Right ventricle myocardium inferior (tissue), 1 donor: ENCODE measurements at places on chromosomes 2 and 18.

DNA sequence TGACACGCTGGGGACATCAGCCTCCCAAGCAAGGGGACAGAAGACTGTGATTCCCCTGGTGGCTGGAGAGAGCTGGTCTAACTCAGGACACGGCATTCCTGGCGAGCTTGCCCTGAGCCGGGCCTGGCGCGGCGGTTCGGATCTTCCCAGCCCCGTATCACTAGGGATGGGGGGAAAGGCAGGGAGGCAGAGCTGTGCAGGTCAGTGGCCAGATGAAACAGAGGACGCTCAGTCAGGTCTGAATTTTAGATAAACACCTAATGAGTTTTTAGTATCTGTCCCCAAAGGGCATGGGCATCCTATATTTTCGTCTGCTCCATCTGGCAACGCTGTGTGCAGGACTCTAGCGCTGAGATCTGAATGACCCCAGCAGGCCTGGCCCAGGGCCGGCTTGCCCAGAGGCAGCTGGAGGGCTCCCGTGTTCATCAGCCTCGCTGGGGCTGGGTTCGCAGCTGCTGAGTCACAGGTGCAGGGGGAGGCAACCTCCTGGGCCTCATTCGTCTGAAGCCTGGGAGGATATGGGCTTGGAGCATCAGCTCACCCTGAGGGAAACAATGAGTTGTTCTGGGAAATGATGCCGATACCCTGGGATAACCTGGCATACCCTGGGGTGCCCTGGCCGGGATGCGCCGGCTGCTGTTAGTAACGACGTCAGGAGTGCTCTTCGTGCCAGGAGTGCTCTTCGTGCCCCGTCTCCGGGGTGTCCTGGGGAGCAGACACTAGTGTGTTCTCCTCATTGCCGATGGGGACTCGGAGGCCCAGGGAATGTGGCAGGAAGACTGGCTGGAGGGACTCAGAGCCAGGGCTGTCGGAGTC, 48.1 kb upstream of the HPCAL1 start:
- DNase-seq: no peak

DNA sequence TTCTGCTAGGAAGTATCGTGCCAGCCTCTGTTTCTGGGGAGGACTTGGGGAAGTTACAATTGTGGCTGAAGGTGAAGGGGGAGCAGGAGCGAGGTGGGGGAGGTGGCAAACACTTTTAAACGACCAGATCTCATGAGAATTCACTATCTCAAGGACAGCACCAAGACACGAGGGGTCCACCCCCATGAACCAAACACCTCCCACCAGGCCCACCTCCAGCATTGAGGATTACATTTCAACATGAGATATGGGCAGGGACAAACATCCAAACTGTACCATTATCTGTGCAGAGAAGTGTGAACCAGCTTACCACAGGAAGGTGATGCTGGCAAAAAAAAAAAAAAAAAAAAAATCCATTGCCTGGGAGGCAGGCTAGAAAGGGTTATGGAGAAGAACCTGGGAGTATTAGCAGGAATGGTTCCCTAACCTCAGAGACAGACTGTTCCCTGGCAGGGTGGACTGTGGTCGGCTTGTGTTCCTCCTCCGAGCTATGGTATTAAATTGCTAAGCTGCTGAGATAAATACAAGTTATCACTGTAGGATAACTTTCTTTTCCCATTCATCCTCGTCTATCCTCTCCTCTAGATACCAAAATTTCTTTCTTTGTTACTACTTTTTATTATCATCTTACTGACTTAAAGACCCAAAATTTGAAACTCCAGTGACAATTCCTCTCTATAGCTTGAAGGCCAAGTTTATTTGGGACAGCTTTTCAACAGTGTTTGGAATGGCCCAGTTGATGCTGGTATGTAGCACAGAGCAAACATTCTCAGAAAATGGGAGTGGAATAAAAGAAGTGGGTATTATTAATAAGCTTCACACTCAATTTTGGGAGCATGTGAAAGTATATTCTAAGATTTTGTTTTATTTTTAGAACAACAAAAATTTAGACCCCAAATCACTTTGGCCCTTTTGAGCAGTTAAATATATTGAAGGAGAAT, 73.7 kb upstream of the MAP3K20 start:
- DNase-seq: no peak

GRCh38 chr2:102359527-102359926, 3.9 kb downstream of the IL18R1 start:
- no peak for DNase-seq

DNA sequence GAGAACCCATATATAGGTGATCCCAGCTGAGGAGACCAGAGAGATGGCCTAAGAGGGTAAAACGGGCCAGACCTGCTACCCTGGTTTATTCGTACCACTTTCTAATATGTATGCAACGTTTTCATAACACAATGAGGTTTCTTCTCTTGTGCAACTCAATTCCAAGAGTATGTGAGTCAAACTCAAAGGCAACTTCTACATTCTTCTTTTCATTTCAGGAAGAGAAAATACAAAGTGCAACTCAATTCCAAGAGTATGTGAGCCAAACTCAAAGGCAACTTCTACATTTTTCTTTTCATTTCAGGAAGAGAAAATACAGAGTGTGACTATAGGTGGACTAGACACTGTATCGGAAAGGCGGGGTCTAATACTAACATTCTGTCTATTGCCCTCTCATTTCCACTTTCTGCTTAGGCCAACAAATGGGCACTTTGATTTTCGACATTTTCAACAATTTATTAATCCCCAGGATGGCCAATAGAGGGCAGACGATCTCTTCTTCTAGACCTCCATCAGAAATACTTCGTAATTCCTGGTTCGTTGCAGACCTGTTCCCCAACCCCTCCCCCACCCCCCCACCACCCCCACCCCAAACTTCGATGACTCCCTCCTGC, 3.7 kb upstream of the CRIM1 start:
- no peak for DNase-seq
